ENCODE measurements at places on chromosomes 12 and 14.

GRCh38 chr12:116067892-116068291 is 209.6 kb downstream of the MED13L start:
- no peak for DNase-seq

- no peak for DNase-seq
Measured at GRCh38 chr12:90794212-90794611, 160.8 kb downstream of the CCER1 start.

DNA sequence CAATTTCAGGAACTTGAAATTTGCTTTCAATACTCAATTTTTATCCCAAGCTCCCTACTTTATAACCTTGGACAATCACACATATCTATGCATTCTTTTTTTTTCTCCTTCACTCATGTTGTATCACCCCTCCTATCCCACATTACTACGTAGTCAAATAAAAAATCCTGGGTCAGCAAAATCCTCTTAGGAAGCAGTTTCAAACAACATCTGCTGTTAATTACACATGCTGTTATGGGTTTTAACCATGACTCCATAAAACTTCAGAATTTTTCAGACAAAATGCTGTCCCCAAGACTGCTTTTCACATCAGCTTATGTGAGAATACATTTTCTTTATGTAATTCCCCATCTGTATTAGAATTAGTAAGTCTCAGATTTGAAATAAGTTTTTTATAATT is 61.7 kb downstream of the LRFN5 start:
- no peak for DNase-seq

- DNase-seq: no peak
Measured at GRCh38 chr14:94517641-94518257, 8.5 kb upstream of the SERPINA12 start.

GRCh38 chr12:123971449-123971769 is 1.2 kb downstream of the CCDC92 start:
- DNase-seq: no peak

DNA sequence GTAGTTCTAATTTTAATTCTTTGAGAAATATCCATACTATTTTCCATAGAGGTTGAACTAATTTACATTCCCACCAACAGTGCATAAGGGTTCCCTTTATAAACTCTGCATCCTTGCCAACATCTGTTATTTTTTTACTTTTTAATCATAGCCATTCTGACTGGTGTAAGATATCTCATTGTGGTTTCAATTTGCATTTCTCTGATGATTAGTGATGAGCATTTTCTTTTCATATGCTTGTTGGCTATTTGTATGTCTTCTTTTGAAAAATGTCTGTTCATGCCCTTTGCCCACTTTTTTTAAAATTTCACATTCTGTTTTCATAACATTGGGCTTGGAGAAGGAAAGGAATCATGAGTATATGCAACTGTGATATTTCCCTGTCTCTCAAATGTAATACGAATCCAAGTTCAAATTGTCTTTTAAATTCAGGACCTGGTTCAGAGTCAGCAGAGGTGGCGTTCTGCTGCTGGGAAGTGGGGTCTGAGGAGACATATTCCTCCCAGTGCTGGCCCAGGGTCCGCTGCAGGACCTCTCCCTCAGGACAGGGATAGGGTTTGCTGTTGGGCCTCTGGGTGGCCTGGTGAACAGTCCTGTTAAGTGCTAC is 81.2 kb upstream of the ETV6 start:
- no peak for DNase-seq

- DNase-seq: no peak
Measured at GRCh38 chr14:22479776-22480464, 109.1 kb downstream of the DAD1 start.

DNA sequence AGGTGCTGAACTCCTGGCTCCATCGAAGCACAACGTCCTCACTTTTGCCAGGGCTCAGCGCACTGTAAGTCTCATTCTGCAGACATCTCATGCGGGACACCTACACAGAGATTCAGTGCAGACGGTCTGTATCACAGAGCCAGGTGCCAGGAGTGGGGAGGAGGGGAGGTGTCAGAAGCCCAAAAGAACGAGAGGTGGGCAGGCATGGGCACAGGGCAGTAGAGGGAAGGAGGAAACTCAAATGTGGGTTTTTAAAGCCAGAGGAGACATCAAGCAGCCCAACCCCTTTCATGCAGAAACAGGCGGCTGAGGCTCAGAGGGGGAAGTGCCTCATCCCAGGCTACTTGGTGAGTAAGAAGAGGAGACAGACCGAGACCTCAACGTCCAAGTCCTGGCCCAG is 2.5 kb upstream of the LPAR5 start:
- no peak for DNase-seq

- no peak for DNase-seq
Measured at GRCh38 chr12:115147916-115148315, 463.9 kb upstream of the TBX3 start.

DNA sequence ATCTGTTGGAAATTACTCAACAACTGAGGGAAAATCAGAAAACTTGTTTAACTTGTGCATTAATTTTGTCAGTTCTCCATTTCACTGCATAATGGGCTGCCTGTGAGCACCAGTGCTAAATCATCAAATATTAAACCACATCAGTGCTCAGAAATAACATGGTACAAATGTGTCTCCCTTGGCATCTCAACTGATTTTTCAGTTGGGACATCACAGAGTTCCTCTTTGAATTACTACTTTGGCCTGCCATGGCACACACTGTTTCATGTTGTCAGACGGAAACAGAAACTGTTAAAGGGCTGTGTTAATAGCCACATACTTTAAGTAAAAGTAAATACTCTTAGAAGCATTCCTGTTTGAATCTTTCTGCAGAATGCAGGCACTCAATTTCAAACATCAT is 42.1 kb upstream of the STRN3 start:
- no peak for DNase-seq

DNA sequence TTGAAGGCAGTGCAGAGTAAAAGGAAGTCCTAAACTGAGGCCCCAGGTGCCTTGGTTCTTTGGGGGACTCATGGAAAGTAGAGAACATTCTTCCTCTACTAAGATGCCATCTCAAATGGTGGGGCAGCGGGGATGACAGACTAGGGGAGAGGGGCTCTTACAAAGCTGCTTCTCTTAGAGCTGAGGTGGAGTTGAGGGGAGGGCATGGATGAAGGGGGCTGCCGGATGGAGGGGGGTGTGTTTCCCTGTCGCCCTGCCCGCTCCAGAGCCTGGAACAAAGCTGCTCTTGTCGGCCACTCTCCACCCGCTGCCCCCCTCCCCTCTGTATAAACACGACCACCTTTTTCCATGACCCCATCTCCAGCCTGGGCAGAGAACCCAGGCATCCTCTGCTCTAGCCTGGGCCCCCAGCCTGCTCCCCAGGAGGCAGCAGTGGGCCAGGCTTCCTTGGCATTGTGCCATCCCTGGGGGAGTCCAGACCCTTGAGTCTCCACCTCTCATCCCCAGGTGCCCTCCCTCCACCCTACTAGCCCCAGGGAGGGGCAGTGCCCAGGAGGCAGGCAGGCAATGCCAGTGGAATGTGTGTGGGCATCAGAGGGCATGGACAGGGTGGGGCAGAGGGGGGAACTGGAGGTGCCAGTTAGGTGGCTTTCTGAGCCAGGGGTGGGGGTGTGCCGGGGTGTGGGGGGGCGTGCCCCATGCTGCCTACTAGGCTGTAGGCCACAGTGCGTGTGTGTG is 1.7 kb downstream of the RARG start:
- no peak for DNase-seq

DNA sequence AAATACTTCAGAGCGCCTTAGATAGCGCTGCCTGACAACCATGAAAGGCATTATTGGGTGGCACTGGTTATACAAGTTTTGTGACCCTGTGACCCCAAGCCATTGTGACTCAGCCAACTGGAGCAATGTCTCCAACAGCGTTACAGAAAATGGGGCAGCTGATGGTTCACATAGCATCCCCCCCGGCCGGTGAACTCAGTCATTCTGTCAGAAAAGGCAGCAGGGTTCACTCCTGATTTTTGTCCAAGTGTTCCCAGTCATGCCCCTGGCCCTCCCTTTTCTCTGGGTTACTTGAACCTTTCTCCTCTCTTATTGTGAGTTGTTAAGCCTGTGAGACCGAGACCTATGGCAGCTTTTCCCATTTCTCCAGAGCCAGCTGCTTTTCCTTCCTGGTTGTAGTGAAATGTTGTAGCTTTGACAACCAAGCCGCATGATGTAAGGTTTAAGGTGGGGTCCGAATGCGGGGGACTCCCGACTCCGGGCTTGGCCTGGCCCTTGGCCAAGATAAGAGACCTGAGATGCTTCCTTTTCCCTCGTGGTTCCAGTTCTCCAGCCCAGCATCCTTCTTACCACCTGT is 22.0 kb downstream of the CD9 start:
- DNase-seq: no peak

DNA sequence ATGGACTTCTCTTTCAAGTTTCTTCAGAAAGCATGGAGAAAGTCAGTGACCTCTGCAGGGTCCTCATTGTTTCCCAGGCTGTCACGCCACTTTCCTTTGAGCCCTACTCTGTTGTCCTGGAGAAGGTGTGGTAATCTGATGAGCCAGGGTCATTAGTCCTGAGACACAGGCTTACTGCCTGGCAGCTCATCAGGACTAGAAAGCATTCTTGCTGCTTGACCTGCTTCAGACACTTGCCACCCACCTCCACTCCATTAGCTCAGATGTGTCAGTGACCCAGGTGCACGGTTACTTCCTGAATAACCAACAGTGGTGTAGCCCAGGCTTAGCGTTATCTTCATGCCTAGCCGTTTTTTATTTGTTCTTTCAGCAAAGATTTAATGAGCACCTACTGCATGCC is 93.9 kb downstream of the FGD4 start:
- DNase-seq: no peak

DNA sequence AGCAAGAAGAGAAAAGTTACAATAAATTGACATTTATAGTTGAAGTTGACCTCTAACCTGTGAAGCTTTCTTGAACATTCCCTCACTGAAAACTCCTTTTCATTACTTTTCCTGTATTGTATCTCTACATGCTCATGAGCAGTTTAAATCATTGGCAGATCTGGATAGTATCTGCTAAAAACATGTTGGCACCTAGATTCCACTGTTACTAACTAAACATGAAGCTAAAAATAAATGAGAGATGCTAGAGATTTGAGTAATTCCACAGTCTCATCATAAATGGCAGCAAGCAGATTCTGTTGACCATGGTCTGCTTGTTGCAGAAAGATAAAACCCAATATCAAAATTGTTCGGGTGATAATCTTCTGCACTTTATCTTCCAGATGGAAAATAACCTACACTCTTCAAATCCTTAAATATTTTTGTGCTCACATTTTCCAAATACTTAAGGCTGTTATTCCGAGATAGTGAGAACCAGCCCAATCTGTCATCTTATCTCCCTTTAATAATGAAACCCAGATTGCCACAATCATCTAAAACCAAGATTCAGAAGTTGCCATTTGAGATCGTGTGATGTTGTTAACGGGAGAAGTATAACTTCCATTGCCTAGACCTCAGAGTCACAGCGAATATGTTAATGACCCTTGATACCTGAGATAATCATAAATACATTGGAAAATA is 171.0 kb upstream of the DAAM1 start:
- no peak for DNase-seq
